ENCODE measurements at places on chromosomes 13 and 19.

DNA sequence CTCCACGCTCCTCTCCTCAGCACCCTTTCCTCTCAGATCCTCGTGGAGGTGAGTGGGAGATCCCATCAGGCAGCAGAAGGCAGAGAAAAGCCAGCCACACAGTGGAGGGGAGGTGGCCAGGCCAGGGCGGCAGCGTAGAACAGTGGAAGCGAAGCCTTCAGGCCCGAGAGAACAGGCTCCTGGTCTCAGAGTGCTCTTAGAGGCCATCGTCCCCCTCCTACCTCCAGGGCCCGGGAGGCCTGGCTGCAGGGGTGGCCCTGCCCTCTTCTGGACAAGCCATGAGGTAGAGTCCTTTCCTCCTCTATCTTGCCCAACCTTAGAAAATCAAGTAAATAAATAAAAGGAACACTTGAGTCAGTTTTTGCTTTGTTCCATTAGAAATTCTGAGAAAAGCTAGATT is 202.0 kb downstream of the KATNAL1 start:
- no peak for DNase-seq

GRCh38 chr19:50646074-50646807 is 3.0 kb upstream of the C19orf81 start:
- no peak for DNase-seq

DNA sequence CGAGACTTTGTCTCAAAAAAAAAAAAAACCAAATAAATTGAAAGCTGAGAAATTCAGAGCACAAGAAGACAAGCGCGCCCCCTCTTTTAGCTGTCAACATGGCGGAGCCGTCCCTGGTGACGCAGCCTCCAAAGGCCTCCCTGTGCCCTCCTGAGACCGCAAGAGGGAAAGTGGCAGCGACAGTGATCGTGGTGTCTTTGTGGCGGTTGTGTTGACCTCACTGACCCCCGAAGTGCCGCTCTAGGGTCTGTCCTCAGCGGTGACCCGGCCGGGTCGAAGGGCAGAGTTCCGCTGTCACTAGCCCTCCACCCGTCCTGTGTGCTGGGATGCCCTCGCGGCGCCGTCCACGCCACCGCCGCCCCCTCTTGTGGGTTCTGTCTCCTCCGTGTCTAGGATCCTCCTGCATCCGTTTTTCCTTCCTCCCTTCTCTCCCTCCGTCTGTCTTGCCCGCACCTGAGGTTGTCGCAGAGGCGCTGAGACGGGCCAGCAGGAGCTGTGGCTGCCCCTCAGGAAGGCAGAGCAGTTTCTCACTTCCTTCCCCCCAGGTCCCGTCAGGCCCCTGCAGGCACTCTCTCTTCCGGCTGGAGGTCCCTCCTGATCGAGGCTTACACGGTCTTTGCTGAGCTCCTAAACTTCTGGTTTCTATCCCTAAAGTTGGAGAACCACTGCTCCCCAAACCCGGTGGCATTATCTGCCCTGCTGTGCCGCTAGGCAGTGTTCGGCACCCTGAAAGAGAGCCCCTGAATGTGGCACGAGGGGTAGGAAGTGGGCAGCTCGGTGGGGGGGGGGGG is 7.2 kb downstream of the UHRF1 start:
- no peak for DNase-seq

DNA sequence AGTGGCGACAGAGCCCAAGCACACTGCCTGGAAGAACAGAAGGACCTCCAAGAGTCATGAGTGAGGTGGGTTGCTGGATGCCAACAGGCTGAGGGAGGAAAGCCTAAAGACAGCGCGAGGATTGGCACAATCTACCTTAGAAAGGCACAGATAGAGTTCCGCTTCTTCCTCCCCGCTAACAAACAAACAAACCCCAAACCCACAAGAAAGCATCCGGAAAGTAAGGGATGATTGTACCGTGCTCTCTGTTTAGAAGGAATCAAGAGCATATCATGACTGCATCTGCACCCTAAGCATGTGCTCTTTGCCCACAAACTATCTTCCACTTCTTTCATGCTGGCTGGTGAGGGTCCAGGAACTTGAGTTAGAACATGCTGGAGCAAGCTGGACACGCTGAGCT is 233.0 kb upstream of the KLF12 start:
- no peak for DNase-seq

- DNase-seq: no peak
Measured at GRCh38 chr19:4583961-4584669, 24.6 kb upstream of the SEMA6B start.

DNA sequence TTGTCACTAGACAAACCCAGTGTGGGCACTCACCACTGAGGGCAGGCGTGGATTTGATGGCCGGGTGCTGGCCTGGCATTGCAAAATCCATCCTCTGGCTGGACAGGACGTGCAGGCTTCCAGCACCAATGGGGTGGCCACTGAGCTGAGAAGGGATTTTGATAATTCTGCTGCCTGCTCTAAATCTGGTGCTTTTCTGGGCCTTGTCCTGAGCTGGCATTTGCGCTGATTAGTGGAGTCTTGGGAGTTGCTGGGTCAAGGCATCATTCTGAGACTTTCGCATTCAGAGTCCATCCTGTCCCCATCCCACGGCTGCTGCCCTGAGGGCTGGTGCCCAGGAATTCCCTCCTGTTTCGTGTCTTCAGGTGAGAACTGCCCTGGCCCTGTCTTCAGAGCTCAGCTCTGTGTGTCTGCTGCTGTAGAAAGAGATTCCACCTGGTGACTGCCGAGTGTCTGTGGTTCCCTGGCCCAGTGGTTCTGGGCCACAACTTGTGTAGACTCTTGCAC is 65.9 kb upstream of the MCF2L start:
- no peak for DNase-seq

GRCh38 chr19:43914051-43914450 is 21.0 kb downstream of the ZNF45 start:
- no peak for DNase-seq

Data from LNCaP clone FGC (cell line).